NCI-H1417 (cell line): ENCODE measurements at places on chromosomes 4 and X.

DNA sequence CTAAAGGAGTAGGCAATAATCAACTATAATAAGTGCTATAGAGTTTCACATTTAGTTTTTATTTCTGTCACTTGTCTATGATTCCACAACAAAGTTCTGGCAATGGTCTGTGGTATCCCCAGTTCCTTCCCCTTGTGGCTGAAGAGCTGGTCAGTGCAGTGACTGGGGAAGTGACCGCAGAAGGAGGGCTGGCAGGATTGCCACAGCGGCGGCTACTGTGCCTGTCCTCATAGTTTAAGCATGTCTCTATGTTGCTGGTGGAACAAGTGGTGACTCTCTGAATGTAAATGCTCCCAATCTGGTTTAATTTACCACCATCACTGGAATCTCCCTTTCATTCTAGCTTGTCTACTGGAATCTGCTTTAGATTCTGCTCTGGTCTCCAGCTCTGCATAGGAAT lies 170.6 kb upstream of the GK2 start:
- DNase-seq, result no peak

- no peak for DNase-seq
Measured at GRCh38 chr4:57981123-57981522, 870.9 kb upstream of the IGFBP7 start.

- no peak for DNase-seq
Measured at GRCh38 chr4:2465032-2465431, 3.9 kb upstream of the RNF4 start.

- no peak for DNase-seq
Measured at GRCh38 chr4:185576314-185576961, 41.1 kb upstream of the PDLIM3 start.

- DNase-seq, result no peak
Measured at GRCh38 chr4:7059662-7060061, 8.2 kb downstream of the GRPEL1 start.

GRCh38 chrX:33840176-33840575 lies 291.9 kb downstream of the FAM47A start:
- DNase-seq, result peak; percentile 67

DNA sequence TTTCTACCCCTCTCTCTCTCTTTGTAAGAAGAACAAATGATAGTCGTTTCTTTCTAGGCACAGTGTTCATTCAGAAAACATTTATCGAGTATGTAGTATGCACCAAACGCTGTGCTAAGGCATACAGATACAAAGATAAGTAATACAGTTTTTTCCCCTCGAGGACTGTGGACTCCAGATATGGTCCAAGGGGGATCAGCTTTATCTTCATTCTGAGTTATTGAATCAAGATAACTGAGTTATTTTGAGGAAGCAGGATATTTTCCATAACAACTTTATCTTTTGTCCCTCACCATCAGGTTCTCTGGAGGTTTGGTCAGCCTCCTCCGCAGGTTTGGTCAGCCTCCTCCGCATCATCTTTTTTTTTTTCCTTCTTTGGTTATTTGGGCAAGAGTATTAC lies 15.0 kb downstream of the EREG start:
- DNase-seq, result no peak

DNA sequence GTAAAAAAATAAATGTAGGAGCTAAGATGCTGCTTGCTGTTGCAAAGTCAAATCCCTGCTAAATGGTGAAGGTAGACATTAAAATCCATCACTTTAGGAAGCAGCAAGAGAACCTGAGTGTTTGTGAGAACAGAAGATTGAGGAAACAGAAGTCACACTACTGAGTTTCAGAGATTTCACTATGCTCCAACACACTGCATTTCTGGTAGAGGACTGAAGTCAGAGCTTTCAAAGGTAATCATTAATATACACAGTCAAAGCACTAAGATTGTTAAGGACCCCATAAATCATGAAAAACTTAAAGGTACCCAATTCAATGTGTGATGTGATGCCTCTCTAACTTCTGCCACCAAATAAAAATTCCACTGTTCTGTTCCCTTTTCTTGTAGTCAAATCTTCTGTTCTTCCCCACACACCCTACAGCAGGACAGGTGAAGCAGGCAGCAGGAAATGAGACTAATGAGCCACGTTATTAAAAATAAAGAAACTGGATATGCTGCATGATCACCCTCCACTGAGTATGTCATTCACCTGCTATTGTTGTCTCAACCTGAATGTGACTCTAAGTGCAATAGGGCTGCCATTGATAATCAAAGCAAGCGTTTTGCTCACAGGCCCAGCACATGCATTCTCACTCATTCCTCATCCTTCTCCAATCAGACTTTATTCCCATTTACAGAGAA lies 28.9 kb upstream of the APELA start:
- no peak for DNase-seq

GRCh38 chr4:181647396-181648147 lies 595.6 kb upstream of the TENM3 start:
- DNase-seq, result no peak

DNA sequence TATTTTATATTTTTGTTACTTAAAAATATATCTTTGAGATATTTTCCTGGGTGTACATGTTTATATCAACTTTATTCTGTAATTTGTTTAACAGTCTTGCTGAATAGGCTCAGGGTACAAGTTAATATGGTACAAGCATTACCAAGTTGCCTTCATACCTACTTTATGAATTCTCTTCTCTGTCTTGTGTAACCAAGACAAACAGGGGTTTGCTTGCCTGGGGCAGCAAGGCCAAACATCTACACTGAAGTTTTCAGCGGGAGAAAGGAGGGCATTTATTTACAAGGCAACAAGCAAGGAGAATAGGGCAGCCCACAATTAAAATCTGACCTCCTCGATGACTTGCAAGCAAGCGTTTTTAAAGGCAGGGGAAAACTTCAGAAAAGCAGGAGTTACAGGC lies 24.2 kb downstream of the PPP4R3C start:
- DNase-seq, result no peak

DNA sequence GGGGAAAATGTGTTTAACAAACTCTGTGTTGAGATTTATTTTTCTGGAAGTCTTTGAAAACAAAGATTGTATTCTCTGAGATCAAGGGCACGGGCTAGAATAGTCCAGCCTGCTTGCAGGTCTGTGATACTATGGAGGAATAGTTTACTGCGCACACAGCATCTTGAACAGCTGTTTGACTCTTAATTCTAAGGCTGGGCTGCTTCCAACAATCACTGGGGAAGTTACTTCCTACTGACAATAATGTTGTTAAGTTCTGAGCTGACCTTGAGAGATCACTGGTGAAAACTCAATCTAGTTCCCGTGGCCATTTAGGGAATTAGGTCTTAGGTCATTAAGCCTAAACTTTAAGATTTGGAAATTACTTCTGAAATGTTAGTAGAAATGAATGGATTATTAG lies 416.1 kb upstream of the FTHL17 start:
- DNase-seq, result no peak

DNA sequence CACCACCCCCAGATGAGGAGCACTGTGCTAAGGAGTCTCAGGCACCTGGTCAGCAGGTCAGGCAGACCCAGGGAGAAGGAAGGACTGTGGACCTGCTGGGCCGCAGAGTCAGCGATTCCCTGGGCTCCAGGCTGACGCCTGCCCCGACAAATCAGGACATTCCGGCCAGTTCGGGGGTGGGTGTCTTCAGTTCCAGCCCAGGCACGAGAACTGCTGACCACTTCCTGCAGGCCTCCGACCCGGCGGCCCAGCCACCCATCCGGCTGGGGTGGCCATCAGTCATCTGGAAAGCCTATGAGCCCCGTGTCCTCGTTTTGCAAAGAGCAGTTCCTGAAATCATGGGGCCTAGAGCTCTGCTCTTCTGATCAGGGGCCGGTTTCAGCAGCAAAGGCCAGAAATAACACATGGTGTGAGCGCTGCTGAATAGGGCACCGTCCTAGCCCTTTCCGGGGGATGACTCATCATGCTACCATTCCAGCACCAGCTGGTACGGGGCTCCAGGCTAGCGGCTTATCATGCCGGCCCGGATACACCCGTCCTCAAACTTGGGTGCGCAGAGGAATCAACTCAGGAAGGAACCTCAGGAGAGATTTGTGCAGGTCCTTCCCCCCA lies 7.8 kb upstream of the SH3TC1 start:
- no peak for DNase-seq

DNA sequence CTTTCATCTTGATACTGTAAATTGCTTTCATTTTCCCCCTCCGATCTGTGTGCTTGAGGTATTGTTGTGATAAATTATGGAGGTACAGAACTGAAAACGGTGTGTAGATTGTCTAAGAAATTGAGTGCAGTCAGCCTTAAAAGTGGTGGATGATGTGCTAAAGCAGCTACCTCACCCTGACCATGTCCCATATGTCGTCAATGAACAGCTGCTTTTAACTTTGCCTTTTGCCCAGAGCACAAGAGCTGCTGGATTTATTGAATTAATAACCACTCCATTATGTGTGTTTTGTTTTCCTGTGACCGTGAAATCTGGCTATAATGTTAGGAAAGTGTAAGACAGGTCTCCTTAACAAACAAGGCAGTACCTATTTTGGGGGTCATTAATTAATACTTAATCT lies 581.9 kb upstream of the PITX2 start:
- DNase-seq, result no peak

- no peak for DNase-seq
Measured at GRCh38 chr4:100533741-100534140, 15.9 kb upstream of the EMCN start.

DNA sequence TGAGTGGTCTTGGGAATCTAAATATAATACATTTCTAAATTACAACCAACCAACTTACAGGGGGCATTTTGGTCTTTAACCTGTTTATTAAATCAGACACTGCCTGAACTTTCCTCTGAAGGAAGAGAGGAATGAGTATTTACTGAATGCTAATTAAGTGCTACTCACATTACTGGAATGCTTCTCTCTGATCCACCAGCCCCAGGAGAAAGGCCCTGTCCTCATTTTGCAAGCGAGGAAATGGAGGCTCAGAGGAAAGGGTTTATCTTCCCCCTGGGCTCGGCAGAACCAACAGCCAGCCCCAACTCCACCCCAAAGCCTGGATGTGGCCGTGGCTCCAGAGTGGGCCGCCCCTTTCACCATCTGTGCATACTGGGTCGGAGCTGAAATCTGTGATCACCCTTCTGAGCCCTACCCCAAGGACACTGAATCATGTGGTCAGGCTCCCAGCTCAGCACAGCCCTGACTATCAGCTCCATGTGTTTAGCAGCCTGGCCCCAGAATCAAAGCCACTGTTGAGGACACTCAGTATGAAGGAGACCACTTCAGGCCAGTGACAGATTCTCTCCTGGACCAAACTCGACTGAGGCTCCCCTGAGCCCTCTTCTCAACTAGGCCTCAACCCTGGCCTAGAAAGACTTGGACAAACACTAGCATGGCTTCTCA lies 56.7 kb upstream of the ENPP6 start:
- no peak for DNase-seq

- DNase-seq, result no peak
Measured at GRCh38 chrX:134948333-134949241, 42.2 kb upstream of the SMIM10 start.

DNA sequence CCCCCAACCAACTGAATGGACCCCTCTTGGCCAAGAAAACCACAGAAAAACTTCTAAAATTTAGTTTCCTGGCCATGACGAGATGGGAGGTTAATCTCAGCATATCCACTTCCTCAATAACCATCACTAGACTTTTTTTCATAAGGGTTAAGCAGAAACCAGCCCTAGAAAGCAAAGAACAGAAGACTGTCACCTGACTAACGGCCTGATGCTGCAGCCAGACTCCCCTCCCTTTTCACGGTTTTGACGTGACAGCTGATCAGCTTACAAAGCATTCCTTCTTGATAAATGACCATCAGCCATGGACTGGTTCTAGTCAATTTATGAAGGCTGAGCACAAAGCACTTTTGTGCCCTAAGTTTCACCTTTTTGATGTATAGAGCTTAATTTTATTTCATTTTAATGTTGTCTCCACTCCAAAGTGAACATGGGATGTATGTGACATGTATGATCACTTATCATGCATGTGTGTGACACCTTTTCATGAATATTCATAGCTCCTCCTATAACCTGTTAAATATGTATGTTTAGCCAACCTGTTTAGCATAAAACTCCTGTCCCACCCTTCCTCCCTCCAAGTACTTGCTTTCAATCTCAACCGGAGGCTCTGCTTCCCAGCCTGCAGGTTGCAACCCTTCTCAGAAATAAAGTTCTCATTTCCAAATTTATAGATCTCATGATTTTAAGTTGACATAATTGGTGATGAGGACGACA lies 56.3 kb downstream of the SERTM2 start:
- DNase-seq, result no peak

DNA sequence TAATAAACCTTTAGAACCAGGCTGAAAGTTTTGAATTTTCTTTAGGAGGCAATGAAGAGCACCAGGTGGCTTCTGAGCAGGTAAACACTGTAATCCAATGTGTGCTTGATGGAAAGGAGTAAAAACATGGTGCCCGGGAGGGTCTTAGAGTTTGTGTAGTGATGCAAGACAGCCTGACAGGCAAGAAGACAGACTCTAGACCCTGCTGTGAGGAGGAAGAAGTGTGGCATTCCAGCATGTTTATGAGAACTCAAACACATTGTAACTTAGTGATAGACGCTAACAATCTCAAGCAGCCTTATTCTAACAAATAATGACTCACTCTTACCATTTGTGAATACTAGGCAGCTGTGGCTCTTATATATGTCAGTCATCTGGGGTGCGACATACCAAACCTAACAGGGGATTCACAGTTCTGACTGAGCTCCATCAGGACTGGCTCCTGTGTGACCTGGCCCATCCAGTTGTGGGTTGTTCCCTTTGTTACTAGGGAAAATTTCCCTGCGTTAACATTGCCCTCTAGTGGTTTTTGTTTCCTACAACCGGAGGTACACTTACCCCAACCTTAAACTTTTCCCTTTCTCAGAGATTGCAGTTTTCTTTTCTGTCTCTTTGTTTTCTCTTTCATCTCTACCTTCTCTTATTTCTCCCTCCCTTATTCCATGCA lies 53.8 kb downstream of the VSIG4 start:
- no peak for DNase-seq

DNA sequence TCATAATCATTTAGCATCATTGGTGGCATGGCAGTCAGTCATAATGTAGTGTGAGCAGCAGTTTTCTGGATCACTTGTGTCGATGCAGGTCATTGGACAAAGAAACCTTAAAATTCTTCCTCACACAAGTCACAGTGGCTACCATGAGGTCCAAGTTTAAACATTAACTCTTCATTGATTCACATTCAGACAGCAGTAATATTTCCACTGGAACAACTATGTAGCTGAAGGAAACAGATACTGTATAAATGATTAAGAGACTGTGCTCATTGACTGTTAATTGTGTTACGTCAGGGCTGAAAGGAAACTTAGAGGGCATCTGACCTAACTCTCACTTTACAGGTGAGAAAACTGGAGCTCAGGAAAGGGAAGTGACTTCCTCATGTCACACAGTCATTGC lies 261.8 kb downstream of the KLHL13 start:
- no peak for DNase-seq

GRCh38 chr4:3360777-3361176 lies 68.0 kb downstream of the RGS12 start:
- DNase-seq, result no peak

- no peak for DNase-seq
Measured at GRCh38 chr4:74660866-74661265, 133.5 kb downstream of the BTC start.

DNA sequence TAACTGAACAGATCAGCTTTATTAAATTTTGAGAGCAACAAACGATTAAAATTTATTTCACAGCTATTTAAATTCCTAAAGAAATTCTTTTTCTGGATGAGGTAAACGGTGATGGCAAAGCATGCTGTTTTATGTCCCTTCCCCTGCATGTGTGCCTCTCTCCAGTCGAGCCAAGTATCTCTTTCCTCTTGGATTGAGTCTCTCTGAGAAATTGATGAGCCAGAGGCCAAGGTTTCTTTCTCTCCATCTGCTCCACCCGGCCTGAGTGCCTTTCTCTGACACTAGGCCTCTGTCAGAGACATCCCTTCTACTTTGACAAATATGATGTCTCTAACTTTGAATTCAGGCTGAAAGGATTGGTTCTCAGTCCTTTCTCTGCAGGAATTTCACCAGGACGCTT lies 42.6 kb upstream of the PARM1 start:
- DNase-seq, result no peak
